ENCODE measurements at places on chromosomes 12 and 14. TPM values are rescaled to one million over a fixed set of nuclear protein-coding genes. Genes with fewer than 3 reads are reported as not detected.

CCDC38 gene
- total RNA-seq = not detected

FOXN4 gene
- total RNA-seq = not detected

INHBC gene
- total RNA-seq = not detected

DNA sequence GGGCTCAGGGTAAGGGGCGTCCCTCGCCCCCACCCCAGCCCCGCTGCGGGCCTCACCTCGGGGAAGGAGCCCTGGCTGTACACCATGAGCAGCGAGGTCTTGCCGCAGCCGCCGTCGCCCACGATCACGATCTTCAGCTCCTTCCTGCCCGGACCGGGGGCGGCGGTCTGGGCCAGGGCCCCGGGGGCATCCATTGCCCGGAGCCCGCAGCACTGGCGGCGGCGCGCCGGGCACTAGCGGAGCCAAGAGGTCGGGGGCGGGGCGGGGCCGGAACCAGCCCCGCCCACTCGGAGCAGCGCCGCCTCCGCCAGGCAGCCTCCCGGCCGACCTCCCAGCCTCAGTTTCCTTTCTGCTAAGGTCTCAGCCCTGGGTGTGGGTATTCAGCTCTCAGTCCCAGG, at the start of gene RHOF:
Gene RHOF, minus strand, starts transcription at position 249 of the 398 bp plus-strand sequence. Its CDS starts 55 bp downstream, at position 194.
- peaks cover 24% of the 10 kb centered on the region for H3K36me3 ChIP-seq
- H3K4me3 ChIP-seq = peak within 1 kb of the TSS; percentile 96
- DNase-seq = no peak
- H3K4me1 ChIP-seq = peaks cover 61% of the 10 kb centered on the region
- peak within 1 kb of the TSS; percentile 99 for H3K27ac ChIP-seq
- H3K27me3 ChIP-seq = no peaks in the 10 kb centered on the region

DNA sequence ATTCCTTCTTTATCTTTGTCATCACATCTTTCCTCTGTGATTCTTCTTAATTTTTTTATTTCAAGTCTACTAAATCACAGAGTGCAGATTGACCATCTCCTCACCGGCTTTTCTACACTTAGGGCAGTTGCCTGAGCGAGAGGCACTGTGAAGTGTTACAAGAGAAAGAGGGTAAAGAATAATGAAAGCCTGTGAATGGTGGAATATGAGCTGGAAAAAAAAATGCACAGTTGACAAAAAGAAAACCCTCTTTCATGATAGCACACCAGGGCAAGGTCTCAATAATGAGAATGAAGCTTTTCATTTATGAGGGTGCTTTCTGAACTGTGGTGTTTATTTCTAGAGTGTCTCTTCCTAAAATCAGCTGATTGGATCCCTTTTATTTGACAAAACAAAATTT, 106.2 kb upstream of the PDE3A start:
- no peak for DNase-seq
- no peaks in the 10 kb centered on the region for H3K4me1 ChIP-seq
- no peaks in the 10 kb centered on the region for H3K36me3 ChIP-seq
- no peak overlapping the region for H3K4me3 ChIP-seq
- H3K27ac ChIP-seq = no peak overlapping the region

- peaks cover 11% of the 10 kb centered on the region for H3K4me1 ChIP-seq
- H3K27me3 ChIP-seq = peaks cover 7% of the 10 kb centered on the region
- H3K36me3 ChIP-seq = no peaks in the 10 kb centered on the region
- DNase-seq = no peak
Observed at GRCh38 chr14:96421236-96421635, 29.3 kb downstream of the AK7 start.

Measured in activated T-helper 1 cell treated with anti-CD3 and anti-CD28 coated beads, Interleukin-12 subunit alpha, Interleukin-12 subunit beta, Interleukin-2, Interleukin-4 antibody, amounts not matched to agents 30 ng/mL and 10 ng/mL and 1 ng/mL, durations not matched to agents 14 hours and 24 hours and 36 hours (primary cell).